ENCODE measurements at places on chromosomes 5 and 9.

GRCh38 chr9:105968811-105969466 is 274.6 kb downstream of the TMEM38B start:
- DNase-seq = no peak

- DNase-seq = peak; percentile 92
Measured at GRCh38 chr9:16726718-16727451, 143.6 kb downstream of the BNC2 start.

DNA sequence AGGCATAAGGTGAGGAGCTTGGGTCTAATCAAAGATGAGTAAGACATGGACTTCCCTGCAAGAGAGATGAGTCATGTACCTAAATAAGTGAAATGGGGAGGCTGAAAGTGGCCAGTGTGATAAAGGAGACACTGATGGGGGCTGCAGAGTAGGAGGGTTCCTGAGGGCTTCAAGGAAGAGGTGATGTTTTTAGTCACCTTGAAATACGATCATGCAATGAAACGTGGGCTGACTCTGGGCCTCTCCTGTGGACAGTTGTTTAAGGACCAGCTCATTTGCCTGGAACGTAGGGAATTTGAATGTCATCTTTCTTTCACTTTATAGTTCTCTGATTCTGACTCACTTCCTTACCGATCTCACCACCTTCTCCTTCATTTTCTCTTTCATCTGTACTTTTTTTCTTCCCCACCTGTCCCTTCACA is 49.6 kb upstream of the CPLX2 start:
- DNase-seq = no peak

DNA sequence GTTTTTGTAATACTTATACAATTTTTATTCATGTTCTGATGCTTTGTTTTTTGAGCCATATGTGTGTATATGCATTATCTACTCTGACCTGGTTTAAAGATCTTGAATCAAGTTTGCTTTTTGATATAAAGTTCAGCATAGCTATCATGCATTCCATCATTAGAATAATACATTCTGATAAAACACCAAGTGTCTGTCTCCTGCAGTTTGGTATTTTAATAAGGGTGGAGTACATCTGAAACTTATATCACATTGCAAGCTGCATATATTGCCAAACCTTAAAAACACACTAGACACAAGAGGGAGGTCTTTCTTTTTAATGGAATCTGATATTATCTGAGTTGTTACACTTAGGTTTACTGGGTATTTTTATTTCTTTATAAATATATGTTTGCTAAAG is 102.8 kb upstream of the ADAMTSL1 start:
- DNase-seq = no peak

DNA sequence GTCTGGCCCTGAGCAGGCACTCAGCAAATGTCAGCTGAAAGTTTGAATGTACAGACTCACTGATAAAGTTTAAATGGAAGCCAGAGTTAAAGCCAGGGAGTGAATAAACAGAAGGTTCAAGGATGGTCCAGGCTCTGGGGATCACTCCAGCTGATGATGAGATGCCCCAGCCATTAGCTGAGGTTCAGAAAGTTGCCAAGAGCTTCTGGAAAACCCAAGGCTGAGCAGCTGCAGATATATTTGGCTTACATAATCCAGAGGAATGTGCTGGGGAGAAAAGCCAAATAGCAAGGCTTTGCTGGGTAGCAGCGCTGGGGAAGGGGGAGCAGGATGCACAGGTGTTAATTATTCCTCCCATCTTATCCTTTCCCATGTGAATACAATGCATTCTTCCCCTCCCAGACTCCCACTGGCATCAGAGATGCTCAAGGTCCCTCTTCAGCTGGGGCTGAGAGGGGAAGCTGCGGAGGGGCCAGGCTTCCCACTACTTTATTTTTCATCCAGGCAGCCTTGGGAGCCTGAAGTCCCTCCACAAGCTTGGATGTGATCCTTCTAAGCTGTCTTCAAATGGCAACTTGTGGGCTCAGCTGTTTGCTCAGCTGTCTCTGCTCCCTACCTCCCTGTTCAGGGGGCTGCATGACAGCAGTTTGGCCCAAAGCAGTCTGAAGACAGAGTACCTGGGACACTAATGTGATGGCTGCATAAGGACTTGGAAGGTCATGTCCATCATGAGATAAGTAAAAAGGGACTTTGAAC is 341.2 kb downstream of the TRIM32 start:
- DNase-seq = peak; percentile 14

- DNase-seq = no peak
Measured at GRCh38 chr5:133599600-133599999, 12.7 kb downstream of the FSTL4 start.

Data from fibroblast of upper back skin (primary cell).